ENCODE measurements at places on chromosomes 3 and 15.

GRCh38 chr3:120102674-120103073 lies 8.4 kb upstream of the GSK3B start:
- DNase-seq, result no peak

DNA sequence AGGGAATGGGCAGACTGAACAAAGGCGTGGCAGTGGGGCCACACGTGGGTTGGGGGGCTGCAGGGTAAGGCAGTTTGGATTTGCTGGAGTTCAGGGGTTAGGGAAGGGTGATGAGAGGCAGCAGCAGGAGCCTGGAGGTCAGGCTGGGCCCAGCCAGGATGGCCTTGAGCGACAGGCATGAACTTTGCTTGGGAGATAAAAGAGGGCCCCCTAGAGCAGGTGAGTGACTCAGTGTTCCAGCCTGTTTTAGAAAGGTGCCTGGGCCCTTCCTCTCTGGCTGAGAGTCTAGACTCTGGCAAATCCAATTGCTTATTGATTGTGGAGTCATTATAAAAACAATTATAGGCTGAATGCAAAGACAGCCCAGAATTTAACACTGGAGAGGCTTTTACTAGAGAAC lies 75.1 kb downstream of the RAB11A start:
- no peak for DNase-seq

DNA sequence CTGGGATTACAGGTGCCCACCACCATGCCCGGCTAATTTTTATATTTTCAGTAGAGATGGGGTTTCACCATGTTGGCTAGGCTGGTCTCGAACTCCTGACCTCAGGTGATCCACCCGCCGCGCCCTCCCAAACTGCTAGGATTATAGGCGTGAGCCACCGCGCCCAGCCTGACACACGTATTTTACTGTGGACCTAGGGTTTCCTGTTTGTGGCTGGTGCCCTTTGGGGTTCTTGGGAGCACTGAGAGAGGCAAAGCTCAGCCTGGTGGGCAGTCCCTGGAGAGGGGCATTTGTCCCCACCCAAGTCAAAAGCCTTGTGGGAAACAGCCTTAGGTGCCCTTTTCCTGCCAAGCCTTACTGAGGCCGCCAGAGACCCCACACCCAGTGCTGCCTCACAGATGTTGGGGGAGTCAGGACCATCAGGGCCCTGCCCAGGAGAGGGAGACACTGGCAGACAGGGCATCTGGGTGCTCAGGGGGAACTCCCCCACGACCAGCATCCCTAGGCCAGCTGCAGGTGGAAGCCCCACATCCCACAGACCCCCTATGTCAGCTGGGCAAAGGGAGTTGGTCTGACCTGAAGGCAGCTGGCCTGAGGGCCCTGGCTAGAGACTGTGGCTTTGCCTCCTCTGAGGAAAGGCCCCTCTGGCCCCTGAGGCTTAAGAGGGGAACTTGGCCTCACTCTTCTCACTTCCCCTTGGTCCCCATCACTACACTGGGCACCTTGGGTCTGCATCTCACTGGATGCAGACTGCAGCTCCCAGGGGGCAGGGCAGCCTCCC lies 35.1 kb downstream of the DNAH1 start:
- DNase-seq, result no peak

- DNase-seq, result no peak
These were observed 11.1 kb downstream of the DCUN1D1 start for GRCh38 chr3:182969277-182969676.

GRCh38 chr3:121834157-121834670 lies 646 bp downstream of the IQCB1 start:
- peak; percentile 8 for DNase-seq

GRCh38 chr3:39869890-39870289 lies 60.5 kb downstream of the MYRIP start:
- DNase-seq, result no peak

GRCh38 chr3:67866571-67866970 lies 212.2 kb upstream of the SUCLG2 start:
- no peak for DNase-seq

DNA sequence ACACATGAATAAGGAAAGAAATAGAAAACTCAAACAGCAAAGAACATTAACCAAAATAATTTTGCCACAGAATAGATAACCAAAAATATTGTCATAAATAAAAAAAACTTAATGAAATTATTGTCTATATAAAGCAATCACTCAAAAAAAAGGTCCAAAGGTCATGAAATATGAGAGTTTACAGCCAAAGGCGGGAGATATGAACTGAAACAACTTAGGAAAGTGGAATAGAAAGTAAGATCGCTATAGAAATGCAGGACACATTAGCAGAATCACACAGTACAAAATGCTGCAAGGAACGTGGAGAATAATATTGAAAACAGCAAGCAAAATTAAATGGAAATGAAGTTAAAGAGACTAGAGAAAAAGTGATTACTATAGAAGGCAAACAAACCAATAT lies 375.0 kb upstream of the ARHGEF26 start:
- DNase-seq, result no peak

GRCh38 chr3:49805897-49806701 lies 3.0 kb downstream of the INKA1 start:
- no peak for DNase-seq

GRCh38 chr15:89501646-89502045 lies 5.3 kb upstream of the RHCG start:
- no peak for DNase-seq

DNA sequence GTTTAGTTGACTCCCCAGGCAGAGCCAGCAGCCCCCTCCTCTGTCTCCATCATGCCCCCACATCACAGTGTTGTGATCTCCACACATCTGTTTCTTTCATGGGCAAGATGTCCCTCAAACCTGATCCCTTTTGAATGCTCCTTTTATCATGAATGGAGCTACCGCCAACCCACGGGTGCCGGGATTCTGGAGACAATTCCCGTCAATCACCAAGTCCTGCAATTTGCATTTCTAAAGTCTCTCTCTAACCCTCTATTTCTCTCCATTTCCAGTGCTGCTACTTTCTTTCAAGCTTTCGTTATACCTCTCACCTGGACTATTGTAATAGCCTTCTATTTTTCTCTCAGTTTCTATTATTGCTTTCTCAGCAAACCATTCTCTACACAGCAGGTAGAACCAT lies 89.7 kb upstream of the CCNL1 start:
- DNase-seq, result no peak

GRCh38 chr3:141723255-141723654 lies 14.8 kb upstream of the RNF7 start:
- no peak for DNase-seq

- peak; percentile 13 for DNase-seq
These were observed 570 bp downstream of the PCNP start for GRCh38 chr3:101574388-101575112.

GRCh38 chr3:10333349-10333650 lies 12.4 kb upstream of the SEC13 start:
- no peak for DNase-seq

GRCh38 chr3:10945683-10946287 lies 46.8 kb upstream of the SLC6A1 start:
- peak; percentile 61 for DNase-seq

- DNase-seq, result no peak
These were observed 63.5 kb upstream of the KLF13 start for GRCh38 chr15:31262901-31263671.

- DNase-seq, result no peak
These were observed 642.3 kb downstream of the ROBO2 start for GRCh38 chr3:77682162-77682561.

DNA sequence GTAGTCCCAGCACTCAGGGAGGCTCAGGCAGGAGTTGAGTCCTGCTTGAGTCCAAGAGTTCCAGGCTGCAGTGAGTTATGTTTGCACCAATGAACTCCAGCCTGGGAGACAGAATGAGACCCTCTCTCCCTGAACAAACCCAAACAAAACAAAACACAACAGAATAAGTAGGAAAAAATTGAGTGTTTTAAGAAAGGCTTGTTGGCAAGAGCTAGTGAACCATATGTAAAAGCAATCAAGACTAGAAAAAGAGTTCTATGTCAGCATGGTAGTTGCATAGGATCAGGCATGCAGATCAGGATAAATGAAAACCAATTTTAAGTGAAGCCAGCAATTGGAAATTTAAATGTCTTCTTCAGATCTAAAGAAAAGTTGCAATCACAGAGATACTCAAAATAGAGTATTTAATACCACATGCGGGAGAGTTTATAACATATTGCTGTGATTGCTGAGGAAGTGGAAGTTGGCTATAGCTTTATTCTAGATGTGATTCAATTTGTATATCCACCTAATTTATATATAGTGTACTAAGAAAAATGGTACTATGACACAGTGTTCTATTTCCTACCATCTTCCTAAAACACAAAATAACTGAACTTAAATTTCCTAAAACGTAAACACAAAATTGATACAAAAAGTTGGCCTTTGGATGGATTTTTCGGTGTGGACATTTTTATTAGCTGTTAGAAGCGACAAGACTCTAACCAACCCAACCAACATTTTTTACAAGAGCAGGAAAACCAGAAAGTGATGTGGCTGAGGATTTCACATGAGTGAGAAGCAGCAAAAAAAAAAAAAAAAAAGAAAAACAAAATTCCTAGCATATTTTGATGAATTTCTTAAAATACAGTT lies 101.9 kb upstream of the ROBO1 start:
- no peak for DNase-seq
